Cerebellar nuclear complex (tissue), 1 donor: ENCODE measurements at places on chromosomes 13 and 19.

- DNase-seq = no peak
Observed at GRCh38 chr13:101520672-101521071, 68.2 kb downstream of the ITGBL1 start.

DNA sequence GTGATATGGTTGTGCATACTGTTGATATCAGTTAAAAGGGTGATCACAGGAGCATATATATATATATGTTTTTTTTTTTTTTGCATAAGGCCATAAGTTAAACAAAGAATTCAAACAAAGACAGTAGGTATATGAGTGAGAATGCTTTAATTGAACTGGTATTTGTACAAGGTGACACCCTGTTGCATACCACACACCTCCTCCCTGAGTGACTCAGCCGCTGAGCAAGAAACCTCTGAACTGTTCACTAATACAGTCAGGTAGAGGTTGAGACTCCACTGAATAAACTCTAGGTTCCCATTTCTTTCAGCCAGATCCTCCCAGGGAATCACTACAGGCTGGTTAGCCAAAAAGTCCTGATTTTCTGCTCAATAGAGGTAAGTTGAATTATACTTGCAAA, at the start of gene SCEL:
Gene SCEL (plus strand): TSS at position 259 of the 400 bp plus-strand sequence. CDS start 20,170 bp downstream, outside the sequence.
- DNase-seq = no peak

- no peak for DNase-seq
Observed at GRCh38 chr13:57734306-57734705, 102.8 kb downstream of the PCDH17 start.

- no peak for DNase-seq
Observed at GRCh38 chr13:63625869-63626268, 2210.2 kb upstream of the PCDH20 start.

DNA sequence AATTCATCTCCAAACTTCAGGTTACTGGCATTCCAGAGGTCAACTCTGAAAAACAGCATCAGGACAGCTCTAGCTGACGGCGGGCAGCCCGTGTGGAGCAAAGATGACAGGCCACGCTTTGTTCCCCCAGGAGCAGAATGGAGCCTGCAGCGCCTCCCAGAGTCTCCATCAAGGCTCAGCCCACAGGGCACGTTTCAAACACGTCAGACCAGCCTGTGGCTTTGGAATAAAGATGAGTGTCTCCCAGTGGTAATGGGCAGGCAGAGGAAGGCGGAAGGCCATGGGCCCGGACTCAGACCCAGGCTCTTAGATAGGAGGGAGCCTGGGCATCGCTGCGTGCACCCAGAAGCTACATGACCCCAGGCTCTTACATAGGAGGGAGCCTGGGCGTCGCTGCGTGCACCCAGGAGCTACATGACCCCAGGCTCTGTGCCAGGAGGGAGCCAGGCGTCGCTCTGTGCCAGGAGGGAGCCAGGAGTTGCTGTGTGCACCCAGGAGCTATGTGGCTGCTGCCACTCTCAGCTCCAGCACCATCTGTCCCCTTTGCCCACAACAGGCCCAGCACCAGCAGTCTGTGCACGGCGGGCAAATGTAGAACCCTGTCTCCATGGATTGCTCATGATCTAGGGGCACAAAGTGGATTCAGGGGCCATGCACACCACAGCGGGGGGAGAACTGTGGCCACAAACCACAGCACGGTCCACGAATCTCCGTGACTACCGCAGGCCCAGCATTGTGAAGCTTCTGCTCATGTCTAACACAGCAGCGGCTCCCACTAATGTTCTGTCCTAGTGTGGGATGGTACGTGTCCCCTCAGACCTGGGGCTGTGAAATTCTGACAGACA, 47.8 kb upstream of the C13orf46 start:
- no peak for DNase-seq

DNA sequence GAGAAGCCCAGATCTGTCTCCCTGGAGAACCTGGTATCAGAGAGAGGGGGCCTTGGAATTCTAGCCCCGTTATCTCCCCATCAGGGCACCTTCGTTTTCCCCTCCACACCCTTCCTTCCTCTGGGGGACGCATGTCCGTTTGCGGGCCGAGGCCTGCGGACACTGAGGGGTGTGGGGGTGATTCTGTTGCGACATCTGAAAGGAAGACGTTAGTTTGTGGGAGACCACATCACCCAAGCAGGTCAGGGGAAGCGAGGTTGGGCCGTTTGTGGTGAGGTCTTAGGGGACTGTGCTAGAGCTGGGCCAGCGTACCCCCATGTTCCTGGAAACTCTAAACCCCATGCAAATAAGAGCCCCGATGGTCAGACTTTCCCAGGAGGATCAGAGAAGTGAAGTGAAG, 3.7 kb upstream of the HSH2D start:
- no peak for DNase-seq

DNA sequence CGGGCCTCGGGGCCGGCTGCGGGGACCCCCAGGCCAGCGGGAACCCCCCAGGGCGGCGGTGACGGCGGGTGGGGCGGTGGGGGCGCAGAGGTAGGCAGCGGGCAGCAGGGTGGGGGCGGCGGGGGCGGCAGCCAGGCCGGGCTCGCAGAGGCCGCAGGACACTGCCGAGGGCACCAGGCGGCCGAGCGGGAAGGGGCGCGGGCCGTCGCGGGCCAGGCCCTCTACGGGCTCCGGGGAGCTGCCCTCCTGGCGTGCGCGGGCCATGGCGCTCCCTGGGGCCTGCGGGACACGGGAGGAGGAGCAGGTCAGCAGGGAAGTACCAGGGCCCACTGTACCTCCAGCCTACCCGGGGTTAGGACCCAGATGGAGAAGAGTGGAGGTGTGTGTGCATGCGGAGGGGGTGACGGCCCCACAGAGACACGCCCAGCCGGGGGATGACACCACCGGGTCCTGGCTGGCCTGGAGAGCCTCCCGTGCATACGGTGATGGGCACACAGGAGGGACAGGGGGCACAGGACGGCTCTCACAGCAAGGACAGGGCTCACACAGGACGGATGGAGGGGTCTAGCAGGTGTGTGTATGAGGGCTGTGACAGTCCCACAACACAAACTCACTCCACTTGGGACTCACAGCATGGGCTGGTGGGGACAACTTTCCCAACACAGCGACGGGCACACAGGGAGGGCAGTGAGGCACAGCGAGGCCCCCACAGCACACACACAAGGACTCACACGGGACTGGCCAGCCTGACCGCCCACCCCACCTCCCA, 2.6 kb downstream of the BBC3 start:
- DNase-seq = no peak

DNA sequence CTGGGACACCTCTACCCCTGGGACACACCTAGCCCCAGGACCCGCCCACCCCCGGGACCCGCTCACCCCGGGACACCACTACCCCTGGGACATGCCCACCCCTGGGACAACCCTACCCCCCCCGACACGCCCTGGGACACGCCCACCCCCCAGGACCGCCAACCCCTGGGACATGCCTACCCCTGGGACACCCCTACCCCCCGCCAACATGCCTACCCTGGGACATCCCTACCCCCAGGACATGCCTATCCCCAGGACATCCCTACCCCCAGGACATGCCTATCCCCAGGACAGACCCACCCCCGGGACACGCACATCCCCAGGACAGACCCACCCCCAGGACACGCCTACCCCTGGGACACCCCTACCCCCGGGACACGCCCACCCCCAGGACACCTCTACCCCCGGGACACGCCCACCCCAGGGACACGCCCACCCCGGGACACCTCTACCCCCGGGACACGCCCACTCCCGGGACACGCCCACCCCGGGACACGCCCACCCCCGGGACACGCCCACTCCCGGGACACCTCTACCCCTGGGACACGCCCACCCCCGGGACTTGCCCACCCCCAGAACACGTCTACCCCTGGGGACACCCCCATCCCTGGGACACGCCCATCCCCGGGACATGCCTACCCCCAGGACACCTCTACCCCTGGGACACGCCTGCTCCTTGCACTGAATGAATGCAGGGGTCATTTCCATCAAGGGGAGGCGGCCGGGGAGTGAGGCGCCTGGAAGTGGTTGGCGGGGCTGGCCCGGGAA, 32.3 kb downstream of the ADPRHL1 start:
- no peak for DNase-seq

DNA sequence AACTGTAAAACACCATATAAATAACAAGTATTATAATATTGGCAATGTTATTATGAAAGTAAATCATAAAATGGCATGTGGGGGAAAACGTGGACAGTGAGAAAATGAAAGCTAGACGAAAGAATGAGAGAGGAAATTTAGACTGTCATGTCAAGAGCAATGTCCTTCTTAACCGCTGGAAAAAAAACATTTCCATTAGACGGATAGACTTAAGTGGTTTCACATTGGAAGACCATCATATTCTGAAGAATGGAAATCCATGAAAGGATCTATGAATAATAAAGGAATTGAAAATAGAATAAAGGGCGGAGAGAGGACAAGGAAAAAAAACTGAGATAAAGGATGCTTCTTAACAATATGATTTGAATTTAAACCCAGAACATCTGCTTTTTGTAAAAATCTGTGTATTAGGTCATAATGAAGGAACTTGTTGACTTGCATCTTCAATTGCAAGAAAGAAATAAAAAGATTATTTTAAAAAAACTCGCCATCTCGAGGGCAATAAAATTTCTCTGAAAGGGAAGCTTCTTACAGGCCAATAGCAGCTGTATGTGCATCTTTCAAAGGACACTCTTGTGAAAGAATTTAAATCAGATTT, 90.6 kb downstream of the SPRY2 start:
- no peak for DNase-seq

- no peak for DNase-seq
Observed at GRCh38 chr19:35754370-35755130, 2.3 kb downstream of the HSPB6 start.

GRCh38 chr19:18220632-18221275, 5.5 kb downstream of the PDE4C start:
- DNase-seq = no peak

- no peak for DNase-seq
Observed at GRCh38 chr19:49349567-49349966, 12.6 kb downstream of the TEAD2 start.

DNA sequence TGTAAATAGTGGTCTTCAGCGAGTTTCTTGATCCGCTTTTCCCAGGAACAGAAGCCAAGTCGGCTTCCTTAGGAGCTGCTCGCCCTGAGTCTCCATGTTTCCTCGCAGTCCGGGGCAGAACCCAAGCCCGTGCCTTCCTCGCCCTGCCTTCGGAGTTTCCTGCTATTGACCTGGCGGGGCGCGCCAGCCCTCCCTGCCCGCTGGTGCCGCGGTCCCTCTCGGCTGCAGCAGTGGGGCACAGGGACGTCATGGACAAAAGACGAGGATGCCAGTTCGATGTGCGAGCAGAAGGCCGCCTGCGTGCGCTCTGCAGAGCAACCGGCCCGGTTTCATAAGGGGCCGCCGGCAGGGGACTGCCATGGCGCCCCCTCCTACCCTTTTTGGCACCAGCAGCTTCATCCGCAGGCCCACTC, 156.6 kb downstream of the TM9SF2 start:
- DNase-seq = no peak

DNA sequence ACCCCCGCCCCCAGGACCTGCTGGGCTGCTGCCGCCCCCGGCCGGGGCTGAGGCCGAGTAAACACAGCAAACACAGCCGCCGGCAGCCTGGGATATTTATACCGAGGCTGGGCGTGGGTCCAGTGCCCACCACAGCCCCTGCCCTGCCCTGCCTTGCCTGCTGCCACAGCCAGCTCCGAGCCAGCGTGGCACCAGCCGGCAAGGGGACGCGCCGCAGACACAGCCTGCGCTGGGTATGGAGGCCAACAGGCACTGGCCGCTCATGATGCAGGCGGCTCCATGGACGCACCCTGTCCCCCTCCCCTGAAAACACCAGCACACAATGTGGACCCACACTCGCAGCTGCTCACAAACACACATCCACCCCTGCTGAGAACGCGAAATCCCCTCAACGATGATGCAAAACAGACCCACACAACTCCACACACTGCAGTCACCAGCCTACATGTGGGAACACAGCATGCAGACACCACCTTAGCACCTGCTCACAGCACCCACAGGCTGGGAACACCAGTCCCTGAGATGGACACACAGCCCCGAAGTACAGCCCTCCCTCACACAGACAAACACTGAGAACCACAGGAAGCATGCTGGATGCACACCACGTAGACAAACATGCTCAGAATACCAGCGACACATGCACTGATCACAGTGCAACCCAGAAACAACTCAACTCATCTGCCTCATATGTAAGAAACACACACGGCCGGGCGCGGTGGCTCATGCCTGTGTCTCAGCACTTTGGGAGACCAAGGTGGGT, 16.2 kb downstream of the CCDC97 start:
- DNase-seq = no peak

- DNase-seq = no peak
Observed at GRCh38 chr13:104976986-104977385, 1558.5 kb downstream of the EFNB2 start.

DNA sequence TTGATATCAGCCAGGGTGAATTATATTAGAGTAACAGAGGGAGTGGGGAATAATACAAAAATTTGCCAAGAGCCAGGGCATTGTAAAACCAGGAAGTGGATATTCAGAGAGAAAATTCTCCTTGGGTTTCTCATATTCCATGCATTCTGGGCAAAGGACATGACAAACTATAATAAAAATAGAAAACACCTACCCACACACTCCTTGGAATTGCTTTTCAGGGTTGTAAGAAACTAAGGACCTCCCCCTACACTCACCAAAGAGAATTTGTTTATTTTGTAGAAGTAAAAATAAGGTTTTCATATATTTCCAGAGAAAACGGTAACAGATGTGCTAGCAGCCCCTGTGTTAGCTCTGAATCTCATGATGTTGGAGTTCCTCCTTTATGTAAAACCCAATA, 649.6 kb downstream of the SLITRK1 start:
- DNase-seq = no peak

DNA sequence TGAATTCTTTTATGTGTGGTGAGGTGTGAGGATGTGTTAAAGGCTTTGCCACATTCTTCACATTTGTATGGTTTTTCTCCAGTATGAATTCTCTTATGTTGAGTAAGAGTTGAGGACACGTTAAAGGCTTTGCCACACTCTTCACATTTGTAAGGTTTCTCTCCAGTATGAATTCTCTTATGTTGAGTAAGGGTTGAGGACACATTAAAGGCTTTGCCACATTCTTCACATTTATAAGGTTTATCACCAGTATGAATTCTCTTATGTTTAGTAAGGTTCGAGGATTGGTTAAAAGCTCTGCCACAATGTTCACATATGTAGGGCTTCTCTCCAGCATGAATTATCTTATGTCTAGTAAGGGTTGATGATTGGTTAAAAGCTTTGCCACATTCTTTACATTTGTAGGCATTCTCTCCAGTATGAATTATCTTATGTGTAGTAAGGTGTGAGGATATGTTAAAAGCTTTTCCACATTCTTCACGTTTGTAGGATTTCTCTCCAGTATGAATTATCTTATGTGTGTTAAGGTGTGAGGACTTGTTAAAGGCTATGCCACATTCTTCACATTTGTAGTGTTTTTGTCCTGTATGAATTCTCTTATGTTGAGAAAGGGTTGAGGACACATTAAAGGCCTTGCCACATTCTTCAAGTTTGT, 27.1 kb downstream of the ZNF724 start:
- DNase-seq = no peak

DNA sequence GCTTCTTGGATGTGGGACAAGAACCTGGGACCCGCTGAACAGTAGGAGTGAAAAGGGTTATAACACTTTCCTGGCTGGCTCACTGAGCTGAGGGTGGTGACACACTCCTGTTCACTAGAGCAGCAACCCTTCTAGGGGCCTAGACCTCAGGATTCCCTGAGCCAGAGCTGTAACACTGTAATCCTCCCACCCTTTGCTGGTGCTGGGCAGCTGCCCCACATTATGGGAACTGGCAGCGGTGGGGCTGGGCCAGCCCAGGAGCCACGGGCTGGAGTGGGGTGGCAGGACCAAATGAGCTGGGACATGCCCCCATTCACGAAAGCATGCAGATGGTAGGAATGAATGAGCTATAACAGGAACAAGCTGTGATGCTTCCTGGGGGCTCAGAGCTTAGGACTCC, 110.6 kb downstream of the B3GLCT start:
- DNase-seq = no peak
